ENCODE measurements at places on chromosomes 11 and 22.

DNA sequence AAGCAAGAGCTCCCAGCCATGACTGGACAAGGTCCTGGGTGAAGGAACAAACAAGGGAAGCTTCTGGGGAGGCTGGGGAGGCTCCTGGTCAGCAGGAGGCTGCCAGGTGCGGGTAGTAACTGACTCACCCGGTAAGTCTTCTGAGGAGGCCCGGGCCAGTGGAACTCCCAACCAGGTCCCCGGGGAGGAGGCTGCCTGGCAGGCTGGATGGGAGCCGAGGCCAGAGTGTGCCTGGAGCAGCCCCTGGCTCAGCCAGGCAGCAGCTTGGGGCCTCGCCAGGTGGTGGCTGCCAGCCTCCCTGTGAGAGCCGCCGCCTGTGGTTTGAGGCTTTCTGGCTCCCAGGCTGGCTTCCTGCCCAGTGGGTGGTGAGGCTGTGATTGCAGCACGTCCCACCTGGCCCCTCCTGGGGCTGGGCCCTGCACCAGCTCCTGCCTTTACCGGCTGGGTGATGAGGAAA lies 46.2 kb downstream of the IGF2 start:
- peak; percentile 93 for DNase-seq

- DNase-seq: no peak
Observed at GRCh38 chr11:76805206-76805913, 22.2 kb downstream of the TSKU start.

- DNase-seq: no peak
Observed at GRCh38 chr11:34464591-34465051, 25.9 kb downstream of the CAT start.

- DNase-seq: no peak
Observed at GRCh38 chr22:32958001-32958400, 100.2 kb downstream of the SYN3 start.

DNA sequence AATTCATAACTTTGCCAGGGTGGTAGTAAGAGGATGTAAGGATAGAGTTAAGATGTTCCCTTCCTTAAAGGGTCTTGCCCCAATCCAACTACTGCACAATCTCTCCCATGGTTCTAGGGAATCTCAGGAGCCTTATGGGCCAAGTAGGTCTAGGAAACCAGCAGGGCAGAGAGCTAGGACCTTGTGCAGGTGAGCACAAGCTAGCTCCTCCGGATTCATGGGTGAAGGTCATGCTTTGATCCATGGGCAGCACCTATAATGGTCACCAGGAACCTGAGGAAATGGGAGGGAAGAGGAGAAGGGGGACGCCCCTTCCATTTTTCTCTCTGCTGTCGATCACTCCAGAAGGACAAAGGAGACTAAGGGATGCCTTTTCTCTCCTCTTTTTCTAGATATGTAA lies 16.8 kb downstream of the KCNJ11 start:
- no peak for DNase-seq

DNA sequence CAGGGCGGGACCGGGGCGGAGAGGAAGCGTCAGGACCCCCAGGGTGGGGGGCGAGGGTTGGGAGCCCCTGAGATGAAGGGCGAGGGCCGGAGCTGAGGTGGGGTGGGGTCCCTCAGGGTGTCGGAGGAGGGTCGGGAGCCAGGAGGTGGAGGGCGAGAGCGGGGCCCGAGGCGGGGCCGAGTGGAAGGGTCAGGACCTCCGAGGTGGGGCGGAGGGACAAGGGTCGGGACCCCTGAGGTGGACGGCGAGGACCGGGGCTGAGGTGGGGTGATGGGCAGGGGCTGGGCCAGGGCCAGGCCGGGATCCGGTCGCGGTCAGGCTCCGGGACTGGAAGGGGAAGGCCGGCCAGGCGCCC lies 409 bp downstream of the SMC1B start:
- DNase-seq: no peak

DNA sequence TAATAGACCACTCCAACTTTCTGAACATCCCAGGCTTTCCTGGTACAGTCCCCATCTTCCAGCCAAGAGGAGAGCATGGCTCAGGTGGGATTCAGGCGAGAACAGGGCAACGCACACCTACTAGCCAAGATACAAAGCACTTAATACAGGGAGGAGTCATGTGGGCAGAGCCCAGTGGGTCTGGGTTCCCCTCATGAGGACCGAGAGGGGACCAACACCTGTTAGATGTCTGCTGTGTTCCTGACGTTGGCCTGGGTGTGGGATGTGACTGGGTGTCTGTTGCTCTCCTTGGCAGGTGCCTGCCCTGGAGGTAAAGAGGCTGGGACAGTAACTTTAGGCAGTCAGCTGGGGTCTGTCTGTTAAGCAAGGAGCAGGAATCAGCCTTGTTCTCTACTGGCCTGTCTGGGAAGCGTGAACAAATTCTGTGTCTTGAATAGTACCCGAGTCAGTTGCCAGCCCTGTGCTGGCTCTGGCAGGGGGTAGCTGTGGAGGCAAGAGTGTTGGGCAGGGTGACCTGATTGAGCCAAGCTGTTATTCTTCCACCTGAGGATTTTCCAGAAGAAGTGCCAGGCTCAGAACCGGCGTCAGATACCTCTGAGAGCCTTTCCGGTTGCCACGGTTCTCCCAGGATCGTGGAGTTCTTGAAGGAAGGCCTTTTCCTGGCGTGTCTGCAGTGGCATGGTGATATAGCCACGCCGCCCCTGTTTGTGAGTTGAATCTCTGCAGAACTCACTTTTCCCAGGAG lies 56.3 kb downstream of the BCR start:
- DNase-seq: no peak

- peak; percentile 11 for DNase-seq
Observed at GRCh38 chr11:88454881-88455280, 117.3 kb upstream of the CTSC start.

GRCh38 chr22:22822106-22822505 lies 65.5 kb upstream of the IGLL5 start:
- no peak for DNase-seq

- DNase-seq: no peak
Observed at GRCh38 chr22:29145321-29146072, 60.2 kb upstream of the EMID1 start.

DNA sequence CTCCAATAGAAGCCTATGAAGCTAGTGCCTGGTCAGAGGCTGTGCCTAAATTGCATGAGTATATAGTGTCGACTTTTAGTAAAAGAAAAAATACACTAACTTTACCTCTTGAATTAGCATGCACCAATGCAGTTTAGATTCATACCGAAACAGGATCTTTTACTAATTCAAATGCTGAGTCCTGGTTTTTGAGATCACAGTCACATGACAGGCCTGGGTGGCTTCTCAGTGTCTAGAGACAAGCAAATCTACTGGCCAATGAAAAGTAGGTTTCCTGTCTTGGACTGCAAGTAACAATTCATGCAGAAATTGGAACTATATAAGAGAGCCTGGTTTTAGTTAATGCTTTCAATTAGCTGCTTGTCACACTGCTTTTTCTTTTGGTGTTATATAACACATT lies 7.2 kb downstream of the ARHGEF12 start:
- DNase-seq: peak; percentile 23

GRCh38 chr11:22920939-22921565 lies 60.8 kb upstream of the CCDC179 start:
- peak; percentile 46 for DNase-seq

DNA sequence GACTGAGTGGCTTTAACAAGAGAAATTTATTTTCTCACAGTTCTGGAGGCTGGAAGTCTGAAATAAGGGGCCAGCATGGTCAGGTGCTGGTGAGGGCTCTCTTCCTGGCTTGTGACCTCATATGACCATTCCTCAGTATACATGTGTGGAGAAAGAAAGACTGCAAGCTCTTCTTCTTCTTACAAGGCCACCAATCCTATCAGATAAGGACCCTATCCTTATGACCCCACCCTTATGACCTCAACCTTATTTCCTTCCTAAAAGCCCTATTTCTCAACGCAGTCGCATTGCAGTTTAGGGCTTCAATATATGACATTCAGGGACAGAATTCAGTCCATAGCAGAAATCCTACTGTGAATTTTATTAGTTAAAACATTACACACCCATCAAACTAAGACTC lies 124.4 kb upstream of the RAG2 start:
- DNase-seq: no peak

GRCh38 chr11:77598195-77598594 lies 8.4 kb downstream of the AQP11 start:
- no peak for DNase-seq

DNA sequence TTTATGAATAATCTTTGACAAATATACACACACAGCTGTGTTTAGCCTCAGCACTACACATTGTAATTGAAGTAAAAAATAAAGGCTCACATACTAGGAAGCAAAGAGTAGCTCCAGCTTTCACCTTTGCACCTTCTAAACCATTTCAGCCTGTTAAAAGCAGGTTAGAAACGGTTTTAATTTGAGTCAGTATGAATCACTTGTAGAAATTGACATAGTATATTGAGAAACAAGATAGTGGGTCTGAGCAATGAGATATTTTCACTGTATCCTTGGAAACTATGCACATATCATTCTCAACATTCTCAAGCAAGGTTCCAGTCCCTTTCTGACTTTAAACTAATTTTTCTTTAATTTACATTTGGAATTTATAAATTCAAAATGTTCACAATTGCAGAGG lies 380.3 kb downstream of the AASDHPPT start:
- no peak for DNase-seq

GRCh38 chr11:96614846-96615245 lies 225.0 kb downstream of the JRKL start:
- no peak for DNase-seq

- no peak for DNase-seq
Observed at GRCh38 chr11:130223291-130223971, 63.8 kb downstream of the ST14 start.

- DNase-seq: no peak
Observed at GRCh38 chr11:113072237-113072858, 111.1 kb downstream of the NCAM1 start.

- peak; percentile 55 for DNase-seq
Observed at GRCh38 chr11:3056296-3057068, 741 bp downstream of the CARS1 start.

DNA sequence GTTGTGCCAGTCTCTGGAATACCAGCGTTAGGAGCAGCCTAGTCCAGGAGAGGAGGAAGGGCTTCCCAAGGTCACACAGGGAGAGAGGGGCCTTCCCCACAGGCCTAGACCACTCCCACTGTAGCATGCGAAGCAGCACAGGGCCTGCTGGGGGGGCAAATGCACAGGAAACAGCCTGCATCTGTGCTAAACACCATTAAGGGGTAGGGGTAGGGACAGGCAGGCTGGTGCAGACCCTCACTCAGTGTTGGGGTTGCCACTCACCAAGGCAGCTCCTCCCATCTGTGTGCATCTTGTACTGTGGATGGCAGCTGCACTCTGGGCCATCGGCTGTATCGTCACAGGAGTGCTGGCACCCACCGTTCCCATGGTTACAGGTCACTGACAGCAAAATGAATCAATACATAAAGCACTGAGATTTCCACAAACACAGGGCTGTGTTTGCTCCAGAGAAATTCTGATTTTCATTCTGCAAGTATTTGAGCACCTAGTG lies 24.9 kb downstream of the SCUBE2 start:
- no peak for DNase-seq

- DNase-seq: no peak
Observed at GRCh38 chr22:40212121-40212520, 34.4 kb downstream of the TNRC6B start.

DNA sequence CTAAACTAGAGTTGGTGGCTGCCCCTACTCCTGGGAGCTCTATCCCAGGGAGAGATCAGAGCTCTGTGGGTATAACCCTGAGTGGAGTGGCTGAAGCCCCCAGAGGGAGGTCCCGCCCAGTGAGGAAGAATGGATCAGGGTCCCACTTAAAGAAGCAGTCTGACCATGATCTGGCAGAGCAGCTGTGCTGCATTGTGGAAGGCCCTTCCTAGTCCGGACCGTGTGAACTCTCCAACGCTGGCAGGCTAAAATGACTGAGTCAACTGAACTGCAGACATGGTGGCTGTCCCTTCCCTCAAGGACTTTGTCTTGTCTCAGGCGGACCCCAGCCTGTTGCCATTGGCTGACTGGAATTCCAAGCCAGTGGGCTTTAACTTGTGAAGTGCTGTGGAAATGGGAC lies 494.2 kb downstream of the FAM181B start:
- DNase-seq: no peak

GRCh38 chr22:45120931-45121330 lies 42.8 kb upstream of the NUP50 start:
- no peak for DNase-seq

DNA sequence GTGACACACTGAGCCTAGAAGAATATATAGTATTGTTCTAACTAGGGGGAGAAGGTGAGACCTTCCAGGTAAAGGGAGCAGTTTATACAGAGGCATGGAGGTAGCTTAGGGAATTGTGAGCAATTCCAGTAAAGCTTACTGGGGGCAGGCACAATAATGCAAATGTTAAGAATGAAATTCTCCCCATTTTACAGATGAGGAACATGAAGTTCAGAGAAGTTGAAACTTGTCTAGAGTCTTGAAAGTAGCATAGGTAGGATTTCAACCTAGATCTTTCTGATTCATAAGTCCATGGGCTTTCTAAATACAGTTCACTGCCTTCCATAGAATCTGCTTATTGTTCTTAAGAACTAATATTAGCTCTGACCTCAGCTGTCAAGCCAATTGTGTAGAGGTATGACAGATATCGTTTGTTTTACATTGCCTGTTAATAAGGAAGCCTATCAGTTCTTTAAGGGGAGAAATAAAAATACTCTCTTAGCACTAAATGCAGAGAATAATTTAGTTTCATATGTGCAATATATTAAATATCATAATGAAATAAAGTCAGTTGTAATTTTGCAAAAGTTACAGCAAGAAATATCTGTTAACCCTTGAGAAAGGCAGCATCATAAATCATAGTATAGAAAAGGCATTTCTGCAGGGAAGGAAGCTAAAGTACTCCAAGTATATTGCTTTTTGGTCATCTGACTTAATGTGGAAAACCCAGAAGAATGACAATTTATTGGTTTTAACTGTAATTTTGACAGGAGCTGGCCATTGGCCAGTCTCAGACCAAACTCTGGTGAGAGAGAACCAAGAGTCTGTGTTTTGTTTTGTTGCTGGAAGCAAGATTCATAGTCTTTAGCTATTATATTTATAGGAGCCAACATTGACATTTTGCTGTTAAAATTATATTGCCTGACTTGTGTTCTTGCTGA lies 181.8 kb downstream of the UVRAG start:
- no peak for DNase-seq

- peak; percentile 39 for DNase-seq
Observed at GRCh38 chr11:62217191-62217748, 8.8 kb downstream of the SCGB2A1 start.

DNA sequence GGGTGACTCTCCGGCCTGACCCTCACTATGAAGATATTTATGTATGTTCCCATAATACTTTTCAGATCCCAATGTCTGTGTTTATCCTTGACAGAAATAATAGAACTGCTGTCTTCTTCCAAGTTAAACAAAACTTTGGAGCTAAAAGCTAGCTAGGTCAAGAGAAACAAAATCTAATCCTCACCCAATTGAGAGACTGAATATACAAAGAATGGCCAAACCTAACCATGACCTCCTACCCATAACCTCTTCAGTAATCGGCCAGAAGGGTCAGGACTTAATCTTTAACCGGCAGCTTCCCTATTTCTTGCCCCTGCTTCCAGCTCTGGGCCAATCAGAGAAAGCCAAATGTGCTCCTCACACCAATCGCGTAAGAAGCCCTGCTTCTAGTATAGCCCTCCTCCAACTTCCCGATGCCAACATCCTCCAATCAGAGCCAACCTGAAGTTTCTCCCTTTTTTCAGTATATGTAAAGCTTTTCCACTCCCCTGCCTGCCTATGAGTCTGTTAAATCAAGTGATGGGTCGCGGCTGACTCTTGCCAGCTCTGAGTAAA lies 1.7 kb upstream of the DDX6 start:
- no peak for DNase-seq

- DNase-seq: no peak
Observed at GRCh38 chr11:123578778-123579481, 75.5 kb downstream of the SCN3B start.
